ENCODE measurements at places on chromosomes 16 and 17.

GRCh38 chr17:40072735-40073346 lies 10.1 kb downstream of the THRA start:
- no peak for DNase-seq

DNA sequence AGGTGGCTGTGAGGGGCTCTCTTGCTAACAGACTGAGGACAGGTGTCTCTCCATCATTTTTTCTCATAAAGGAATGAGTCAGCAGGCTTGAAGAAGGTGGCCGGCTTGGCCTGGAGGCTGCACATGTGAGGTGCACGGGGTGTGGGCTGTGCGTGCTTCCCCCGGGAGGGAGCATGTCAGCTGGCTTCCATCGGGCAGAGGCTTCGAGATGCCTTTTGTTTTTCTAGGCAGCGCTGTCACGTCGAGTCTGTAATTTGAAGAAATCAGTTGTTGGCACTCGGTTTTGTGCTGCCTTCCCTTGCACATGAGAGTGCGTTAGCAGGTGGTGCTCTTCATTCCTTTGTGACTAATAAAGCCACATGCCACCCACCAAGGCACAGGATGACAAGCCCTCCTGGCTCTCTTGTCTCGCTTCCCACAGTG lies 89.7 kb downstream of the NPIPB11 start:
- no peak for DNase-seq

DNA sequence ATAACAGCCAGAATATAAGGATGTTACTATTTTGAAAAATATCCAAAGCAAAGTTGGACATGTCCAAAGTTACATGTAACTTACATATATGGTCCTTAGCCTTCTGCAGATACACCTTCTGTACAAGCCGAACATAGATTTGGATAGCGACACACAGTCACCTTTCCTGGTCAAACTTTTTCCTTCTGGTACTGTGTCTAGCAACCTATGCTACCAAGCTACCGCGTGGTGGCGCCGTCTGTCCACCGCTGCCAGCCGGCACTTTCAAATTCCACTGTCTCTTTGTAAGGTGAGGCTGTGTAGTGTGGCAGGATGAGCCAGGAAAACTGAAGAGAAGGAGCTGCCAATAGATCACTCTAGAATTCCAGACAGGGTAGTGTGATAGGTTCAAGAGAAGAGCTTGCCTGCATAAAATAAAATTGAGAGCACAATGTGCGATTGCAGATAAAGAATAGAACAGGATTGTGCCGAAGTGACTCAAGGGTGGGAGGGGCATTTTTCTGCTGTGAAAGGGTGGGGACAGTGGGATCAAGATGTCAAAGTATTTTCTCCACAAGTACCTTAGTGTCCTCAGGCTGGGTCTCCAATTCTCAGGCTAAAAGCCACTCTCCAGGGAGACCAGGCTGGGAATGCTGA lies 366.9 kb downstream of the SLC39A11 start:
- DNase-seq = peak; percentile 35

DNA sequence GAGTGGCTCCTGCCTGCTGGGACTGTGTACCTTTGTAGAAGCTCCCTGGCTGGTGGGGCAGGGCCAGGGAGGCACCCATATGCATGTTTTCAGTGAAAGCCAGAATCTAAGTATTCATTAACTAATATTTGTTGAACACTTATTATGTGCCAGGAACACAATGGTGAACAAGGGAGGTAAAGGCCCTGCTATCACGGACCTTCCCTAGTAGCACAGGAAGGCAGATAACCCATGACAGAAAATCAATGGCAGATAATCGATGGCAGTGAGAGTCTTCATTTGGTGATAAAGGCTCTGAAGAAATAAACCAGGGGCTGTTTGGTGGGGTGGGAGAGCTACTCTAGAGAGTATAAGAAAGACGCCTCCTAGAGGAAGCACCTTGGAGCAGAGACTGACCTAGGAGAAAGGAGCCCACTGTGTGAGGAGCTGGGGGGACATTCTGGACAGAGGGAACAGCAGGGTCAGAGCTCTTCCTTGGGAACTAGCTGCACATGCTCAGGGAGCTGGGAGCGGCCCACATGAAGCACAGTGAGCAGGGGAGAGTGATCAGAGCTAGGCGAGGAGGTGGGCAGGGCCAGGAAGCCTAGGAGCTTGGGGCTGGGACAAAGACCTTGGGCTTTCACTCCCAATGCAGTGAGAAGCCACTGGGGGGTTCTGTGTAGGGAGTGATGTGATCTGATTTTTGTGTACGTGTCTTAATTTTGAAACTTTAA lies 78.5 kb downstream of the SPECC1 start:
- DNase-seq = no peak

DNA sequence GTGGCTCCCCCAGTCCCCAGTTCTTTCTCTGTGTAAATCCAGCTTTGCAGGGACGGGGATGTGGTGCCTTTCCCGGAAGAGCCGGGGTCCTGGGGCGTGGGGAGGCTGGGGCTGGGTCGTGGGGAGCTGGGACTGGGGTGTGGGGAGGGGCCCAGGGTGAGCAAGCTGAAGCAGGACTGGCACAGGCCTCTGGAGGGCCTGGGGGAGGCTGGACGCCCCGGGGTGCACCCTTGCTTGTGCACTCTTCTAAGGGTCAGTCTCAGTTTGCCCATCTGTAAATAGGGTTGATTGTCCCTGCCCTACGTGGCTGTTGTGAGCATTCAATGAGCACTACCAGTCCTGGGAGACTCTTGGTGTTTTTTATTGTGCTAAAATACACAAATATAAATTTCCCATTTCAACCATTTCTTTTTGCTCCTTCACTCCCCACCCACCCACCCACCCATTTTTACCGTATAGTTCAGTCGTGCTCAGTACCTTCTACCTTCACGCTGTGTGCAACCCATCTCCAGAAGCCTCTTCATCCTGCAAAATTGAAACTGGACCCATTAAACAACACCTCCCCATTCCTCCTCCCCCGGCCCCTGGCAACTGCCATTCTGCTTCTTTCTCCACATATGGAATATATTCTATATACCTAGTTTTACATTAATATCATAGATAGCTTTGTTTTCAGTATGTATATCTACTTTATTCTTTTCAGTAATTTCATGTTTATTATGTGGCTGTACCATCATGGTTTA lies 7.8 kb upstream of the TBC1D3B start:
- no peak for DNase-seq

- no peak for DNase-seq
Measured at GRCh38 chr17:68906638-68907037, 48.6 kb downstream of the ABCA8 start.

DNA sequence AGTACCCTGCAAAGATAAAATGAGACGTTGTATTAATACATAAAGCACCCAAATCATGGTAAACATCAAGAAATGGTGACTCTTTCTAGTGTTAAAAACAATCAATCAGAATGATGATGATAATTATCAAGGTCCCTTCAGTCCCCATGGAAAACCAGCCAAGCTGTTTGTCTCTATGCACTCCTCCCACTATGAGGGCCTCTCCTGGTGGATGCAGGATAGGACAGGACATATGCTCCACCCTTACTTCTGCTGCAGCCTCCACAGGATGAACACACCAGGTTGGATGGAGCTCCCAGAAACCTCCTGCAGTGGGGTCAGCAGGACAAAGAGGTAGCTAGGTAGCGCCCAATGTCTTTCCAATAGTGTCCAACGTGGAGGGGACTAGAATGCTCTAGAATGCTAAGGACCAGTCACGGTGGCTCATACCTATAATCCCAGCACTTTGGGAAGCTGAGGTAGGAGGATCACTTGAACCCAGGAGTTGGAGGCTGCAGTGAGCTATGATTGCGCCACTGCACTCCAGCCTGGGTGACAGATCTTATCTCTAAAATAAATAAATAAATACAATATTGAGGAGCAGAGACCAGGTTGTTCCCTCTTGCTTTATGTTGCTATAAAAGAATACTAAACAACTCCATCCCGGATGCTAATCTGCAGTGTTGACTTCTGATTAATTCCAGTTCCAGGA lies 9.9 kb upstream of the KDM8 start:
- DNase-seq = no peak
